ENCODE measurements at places on chromosomes 3 and 15.

- no peak for DNase-seq
Measured at GRCh38 chr3:101998256-101998926, 149.1 kb downstream of the NFKBIZ start.

DNA sequence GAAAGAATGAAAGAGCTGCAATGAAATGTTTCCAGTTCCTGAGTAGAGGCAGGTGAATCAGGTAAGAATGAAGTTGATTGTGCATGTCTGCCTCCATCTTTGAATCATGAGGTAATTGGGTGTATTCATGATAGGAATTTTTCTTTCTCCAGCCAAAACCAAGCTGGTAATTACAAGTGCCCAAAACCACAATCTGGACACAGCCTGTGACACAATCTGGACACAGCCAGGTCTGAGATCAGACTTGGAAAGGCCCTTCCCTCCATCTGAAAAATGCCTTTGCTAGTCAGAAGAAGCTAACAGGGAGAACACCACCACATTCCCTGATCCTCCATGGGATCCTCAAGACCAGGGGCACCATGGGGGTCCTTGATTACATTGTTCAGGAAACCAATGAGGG, 338.5 kb upstream of the THBS1 start:
- DNase-seq = no peak

DNA sequence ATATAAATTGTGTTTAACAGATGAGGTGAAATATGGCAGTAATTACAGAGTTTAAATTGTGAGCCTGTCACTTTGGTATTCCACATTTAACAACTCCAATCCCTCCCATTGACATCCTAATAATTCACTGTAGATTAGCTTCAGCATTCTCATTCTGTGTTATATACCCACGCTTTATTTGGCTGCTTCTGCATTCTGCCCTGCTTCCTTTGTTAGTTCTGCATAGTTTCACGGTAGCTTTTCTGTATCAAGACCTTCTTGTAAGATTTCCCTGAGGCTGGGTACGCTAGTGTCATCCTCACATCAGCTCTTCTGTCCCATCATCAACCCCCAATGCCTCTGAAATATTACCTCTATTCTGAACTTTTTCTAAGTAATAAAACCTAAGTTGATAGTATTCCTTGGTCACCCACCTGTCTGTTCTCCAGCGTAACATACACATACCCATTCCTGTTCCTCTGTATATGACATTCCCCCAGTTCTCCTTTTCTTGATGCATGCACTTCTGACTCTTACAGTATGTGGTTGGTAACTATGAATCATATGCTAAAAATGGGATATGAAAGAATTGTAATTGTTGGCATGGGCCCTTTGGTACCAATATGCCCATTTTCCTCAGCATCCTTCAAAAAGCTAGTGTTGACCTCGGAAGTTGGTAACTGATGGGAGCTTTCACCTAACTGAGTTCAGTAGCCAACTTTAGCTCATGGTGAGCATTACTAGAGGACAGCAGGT, 171.2 kb downstream of the KLHL25 start:
- no peak for DNase-seq

DNA sequence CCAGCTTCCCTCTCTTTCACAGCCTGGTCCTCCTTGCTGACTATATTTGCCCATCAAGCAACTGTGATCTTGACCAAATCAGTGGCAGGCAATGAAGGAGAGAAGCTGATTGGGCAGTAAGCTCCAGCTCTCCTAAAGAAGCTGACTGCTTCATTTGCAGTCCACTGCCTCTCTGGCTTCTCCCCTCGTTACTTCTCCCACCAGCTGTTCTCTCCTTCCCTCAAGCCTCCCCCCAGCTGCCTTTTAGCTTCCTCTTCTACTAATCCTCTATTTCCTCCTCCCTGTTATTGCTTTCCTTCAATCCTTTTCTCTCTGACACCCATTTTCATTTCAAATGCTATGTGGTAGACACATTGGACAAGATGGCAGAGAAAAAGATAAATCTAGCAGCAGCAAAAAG, 474.7 kb upstream of the UBE2E2 start:
- no peak for DNase-seq

DNA sequence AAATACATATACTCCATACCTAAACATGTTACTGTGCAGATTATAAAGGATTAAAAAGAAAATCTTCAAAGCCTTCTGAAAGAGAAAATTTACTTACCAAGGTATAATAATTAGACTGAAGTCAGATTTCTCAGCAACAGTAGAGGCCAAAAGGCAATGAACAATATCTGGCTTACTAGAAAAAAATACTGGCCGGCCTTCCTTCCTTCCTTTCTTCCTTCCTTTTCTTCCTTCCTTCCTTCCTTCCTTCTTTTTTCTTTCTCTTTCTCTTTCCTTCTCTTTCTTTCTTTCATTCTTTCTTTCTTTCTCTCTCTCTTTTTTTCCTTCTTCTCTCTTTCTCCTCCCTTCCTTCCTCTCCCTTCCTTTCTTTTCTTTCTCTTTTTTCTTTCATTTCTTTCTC, 209.6 kb downstream of the KCNH8 start:
- no peak for DNase-seq

DNA sequence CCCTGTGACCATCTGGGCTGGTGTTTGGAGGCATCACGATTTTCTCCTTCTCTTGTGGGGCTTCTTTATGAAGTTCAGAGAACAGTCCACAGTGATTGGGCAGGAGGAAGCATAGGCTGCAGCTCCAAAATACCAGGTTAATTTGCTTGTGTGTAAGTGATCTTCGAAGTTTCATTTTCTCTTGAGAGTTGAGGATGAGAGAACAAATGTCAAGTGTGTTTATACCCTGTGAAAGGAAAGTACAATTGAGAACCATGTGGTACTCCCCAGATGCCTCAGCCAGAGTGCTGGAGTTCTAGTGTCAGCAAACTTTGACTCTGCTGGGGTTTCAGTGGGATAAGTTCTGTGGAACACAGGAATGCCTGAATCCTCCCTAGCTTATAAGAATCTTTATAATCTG, 357.1 kb upstream of the CFAP20DC start:
- DNase-seq = no peak

DNA sequence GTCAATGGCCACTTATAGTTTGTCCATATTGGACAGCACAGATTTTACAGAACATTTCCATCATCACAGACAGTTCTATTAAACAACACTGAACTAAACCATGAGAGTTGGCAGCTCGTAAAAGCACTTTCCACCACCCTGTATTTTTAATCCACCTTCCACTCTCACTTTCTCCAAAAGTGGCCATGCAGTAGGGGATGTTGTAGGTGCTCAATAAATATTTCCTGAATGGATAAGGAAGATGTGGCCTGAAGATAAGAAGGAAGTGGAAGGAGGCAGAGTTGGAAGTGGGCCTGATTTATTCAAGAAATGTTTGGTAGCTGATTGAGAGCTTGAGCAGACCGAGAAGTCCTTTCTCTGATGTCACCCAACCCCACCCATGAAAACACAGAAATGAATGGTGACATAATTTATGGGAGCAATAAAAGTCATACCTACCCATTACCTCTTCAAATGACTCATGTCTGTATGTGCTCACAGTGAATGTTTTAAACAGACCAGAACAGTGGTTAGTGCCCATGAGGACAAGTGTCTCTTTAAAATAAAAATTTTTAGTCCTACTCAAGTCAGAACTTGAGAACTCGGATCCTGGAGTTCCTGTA, 39.6 kb upstream of the CTNNB1 start:
- no peak for DNase-seq

DNA sequence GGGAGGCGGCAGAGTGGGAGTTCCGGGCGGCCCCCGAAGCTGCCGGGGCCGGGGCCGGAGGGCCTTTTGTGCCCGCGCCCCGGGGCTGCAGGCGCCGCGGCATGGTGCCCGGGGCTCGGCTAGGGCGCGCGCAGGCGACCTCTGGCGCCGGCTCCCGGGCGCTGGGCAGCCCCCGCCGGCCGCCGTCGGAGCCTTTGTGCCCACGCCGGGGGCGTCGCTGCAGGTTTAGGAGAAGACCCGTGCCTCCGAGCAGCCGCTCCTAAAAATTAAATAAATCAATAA, 299 bp downstream of the PAQR9 start:
- no peak for DNase-seq

DNA sequence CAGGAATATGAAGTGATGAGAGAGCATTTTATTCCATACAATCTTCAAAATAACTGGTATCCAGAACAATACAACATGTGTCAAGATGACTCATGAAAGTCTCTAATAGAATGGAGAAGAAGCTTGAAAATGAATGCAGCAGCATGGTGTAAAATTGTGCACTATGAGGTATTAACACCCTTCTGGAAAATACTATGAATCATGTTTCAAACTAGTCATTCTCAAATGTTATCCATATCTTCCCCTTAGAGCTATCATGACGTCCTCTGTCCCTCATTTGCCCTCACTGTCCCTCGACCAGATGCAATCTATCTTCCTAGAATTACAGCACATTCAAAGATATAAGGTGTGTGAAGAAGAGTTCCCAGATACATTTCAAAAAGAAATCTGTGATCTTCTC, 198.2 kb downstream of the NECTIN3 start:
- DNase-seq = no peak
